Omental fat pad (tissue), 4 donors: ENCODE measurements at places on chromosomes 12 and 14. TPM values are rescaled to one million over a fixed set of nuclear protein-coding genes. Genes with fewer than 3 reads are reported as not detected.

GRCh38 chr12:117178745-117179144 lies 11.5 kb downstream of the FBXO21 start:
- DNase-seq = no peak

DNA sequence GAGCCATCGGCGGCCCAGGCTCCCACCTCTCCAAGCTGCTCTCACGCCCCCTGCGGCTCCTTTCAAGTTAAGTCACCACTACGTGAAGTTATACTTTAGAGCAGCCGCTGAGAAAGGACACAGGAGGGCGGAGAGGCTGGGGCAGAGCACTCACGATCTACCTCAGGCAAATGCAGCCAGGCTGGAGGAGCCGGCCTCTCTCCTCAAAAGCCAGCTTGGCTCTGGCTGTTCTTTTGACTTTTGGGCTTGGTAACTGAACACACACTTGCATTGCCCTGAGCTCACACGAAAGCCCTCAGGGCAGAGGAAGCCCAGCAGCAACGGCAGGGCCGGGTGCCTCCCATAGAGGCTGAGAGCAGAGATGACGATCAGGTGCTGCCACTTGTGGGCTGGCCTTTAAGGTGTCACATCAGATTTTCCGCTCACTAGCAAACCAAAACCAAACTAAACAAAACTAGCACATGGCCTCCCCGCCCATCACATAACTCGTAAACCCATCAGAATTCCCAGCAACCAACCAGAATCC lies 75.2 kb downstream of the PITPNM2 start:
- DNase-seq = no peak

DNA sequence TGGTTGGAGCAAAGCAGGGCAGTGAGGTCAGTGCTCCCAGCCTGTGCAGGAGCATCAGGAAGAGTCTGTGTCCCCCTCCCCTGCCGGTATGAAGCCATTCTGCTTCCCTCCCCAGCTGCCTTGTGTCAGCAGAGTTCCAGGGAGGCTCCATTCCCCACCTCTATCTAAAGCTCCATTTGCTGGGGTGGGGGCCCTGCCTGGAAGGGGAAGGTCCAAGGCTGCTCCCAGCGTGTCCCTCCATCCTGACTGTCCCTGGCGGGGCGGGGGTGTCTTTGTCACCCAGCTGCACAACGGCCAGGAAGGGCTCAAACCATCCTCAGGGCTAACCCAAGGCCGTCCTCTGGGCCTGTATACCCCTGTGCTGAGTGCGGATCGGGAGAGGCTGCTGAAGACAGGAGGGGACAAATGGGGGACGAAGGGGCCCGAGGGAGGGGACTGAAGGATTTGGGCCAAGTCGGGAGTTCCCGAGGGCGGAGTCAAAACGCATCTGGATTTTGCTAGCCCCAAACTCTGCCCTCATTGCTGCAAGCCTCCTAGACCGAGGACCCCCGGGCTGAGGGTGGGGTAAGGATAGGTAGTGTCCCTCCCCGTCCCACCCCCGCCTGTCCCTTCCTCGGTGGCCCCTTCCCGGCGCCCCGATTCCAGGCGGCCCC lies 748 bp upstream of the ACVRL1 start:
- DNase-seq = no peak

GRCh38 chr12:74489543-74489942 lies 48.1 kb upstream of the ATXN7L3B start:
- no peak for DNase-seq

- no peak for DNase-seq
These were observed 576.4 kb downstream of the SLC6A15 start for GRCh38 chr12:84336231-84336630.

DNA sequence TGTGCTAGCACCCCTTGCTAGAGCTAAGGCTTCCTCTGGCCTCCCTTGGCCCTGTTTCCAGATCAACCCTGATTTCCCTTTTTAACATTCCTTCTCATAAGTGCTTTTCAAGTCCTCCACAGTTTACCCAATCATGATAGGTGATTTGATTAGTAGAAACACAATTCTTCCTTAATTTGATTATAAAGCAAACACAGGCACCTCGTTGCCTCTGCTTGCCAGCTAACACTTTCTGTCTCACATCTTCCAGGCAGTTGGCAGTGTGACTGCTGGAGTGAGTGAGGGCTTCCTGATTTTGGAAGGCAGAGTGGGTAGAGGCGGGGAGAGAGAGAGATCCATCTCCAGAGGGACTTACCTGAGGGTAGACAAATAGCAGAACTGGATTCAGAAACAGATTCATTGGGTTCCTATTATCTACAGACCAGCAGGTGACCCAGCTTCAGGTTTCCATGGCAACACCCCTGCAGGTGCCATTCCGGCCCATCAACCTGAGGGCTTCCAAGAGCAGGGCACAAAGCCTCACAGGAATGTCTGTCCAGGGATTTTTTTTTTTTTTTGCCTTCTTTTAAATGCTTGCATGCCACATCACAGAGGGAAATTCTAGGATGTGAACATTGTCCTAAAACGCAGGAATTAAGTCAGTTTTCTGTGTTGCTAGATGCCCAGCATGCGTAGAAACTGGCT lies 77.7 kb downstream of the PLXNC1 start:
- DNase-seq = no peak

GRCh38 chr12:45291518-45291917 lies 75.6 kb downstream of the ANO6 start:
- no peak for DNase-seq

DNA sequence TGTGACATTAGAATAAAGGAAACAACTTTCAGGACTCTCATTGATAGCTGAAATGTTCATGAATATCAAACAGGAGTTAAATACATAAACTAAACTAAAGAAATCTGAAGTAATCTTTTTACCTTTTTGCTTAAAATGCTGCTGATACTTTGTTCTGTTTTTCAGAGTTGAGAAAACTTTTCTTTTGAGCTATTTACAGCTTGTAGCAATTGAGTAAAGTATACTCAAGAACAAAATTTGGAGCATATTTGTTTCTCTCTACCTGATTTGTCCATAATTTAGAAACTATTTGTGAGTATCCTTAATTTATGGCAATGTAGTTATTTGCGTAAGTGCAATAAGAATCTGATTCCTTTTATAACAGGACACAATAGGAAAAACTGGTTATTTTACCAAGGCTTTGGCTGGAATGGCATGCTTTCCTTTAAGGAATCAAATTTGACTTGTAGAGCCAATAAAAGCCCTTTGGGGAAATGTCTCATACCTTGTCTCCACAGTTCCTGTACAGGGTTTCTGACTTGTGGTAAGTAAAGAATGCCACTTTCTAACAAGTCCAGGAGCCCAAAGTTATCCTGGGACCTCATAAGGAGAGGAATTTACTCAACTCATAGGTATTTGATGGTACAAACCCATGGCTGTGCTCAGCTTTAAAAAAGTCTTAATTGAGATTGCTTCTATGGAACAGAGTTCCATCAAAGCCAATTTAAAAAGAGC lies 195.7 kb downstream of the TMEM117 start:
- no peak for DNase-seq

DNA sequence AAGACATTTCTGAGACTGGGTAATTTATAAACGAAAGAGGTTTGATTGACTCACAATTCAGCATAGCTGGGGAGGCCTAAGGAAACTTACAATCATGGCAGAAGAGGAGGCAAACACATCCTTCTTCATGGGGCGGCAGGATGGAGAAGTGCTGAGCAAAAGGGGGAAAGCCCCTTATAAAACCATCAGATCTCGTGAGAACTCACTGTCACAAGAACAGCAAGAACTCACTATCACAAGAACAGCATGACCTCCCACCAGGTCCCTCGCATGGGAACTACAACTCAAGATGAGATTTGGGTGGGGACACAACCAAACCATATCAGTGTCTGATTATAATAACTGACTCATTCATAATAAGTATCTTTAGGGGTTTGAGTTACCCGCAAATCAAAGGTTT lies 6.4 kb downstream of the SLC39A9 start:
- no peak for DNase-seq

DNA sequence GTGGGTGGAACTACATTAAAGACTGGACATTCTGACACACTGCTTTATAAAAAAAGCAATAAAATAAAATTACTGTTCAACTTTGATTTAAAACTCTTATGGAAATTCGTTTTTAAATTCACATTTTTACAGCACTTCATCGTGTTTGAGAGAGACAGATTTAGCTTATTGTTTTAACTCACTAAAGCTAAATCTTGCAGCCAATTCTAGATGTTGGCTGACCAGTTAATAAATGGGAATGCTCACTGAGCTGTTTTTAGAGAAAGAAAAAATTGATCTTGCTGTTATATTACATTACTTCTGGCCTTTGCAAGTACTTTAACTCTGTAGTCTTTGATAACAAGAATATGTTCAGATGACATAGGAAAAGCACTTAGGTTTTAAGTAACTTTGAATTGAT lies 157.1 kb downstream of the PLCZ1 start:
- no peak for DNase-seq

GRCh38 chr14:68965261-68965761 lies 13.8 kb downstream of the ACTN1 start:
- DNase-seq = no peak

- no peak for DNase-seq
These were observed 174.5 kb upstream of the RBM19 start for GRCh38 chr12:114140576-114140975.

DNA sequence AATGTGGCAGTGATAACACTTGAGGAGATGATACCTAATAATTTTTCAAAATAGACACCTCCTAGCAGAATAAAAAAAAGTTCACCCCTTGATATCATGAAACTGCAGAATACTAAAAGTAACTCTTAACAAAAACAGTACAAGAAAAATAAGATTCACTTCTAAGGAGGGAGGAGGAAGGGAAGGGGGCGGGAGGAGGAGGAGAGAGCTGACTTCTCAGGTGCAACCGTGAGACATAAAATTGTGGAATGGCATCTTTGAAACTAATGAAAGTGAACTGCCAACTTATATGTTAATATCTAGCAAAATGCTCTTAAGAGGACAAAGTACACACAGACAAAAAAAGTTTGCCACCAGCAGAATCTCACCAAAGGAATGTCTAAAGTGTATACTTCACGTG lies 115.8 kb downstream of the SCFD1 start:
- no peak for DNase-seq

DNA sequence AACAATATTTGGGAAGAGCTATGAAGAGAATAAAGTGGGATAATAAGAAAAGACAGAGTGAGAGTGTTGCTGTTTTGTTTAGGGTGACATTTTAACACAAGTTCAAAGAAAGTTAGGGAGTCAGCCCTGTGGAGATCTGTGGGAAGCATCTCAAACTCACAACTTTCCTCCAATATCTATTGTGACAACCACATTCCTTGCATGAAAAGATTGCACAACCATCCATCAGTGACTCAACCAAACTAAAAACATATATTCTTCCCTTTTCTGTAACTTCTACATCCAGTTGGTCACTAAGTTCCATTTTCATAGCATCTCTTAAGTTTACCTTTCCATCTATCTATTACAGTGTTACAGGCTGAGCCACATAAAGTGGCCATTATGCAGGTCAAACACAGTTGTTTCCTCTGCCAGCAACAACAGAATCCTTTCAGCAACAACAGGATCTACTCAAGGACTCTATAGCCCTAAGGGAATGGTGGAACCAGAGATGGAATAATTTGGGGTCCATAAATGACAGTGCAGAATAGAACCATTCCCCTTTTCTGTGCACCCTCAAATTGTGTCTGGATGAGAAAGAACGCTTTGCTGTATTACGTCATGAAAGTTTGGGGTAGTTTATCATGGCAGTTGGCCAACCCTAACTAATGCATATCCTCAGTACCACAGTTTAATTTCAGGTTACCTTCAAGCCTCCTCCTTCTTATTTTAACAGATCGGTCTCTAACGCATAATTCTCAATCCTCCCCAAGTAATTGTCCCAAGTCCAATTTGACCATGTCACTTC lies 118.8 kb downstream of the ST8SIA1 start:
- no peak for DNase-seq

DNA sequence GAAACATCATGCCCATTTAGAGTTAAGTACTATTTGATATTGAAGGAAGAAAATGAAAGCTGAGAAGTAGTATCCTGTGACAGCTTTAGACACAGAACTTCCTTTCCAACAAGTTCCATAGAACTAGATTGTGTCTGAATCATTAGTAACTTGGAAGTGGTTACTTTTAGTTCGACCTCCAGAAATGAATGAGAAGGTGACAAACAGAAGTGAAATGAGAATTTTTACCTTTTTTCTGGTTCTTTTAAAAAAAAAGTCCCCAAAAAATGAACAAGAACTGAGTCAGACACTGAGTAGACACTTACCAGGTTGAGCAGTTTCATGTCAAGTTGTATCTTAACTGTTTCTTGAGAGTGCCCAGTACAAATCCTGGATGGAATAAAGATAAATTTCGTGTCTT lies 3.0 kb downstream of the ATP6V0A2 start:
- DNase-seq = no peak

DNA sequence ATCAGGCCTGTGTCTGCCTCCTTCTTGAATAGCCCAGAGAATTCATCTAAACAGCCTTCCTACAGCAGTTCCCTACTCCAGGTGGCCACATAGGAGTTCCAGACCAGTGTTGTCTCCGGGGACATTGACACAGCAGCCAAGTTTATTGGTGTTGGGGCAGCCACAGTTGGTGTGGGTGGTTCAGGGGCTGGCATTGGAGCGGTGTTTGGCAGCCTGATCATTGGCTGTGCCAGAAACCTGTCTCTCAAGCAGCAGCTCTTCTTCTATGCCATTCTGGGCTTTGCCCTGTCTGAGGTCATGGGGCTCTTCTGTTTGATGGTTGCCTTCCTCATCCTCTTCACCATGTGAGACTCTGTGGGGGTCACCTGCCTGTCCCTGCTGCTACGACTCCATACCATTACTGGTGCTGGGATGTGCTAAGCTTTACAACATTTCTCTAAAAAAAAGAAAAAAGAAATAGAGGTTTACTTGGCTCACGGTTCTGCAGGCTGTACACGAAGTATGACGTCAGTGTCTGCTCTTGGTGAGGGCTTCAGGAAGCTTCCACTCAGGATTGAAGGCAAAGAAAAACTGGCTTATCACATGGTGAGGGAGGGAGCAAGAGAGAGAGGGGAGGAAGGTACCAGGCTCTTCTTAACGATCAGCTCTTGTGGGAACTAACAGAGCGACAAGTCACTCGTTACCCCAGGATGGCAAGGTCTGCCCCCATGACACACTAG lies 57.5 kb downstream of the CHST11 start:
- DNase-seq = no peak

- DNase-seq = no peak
These were observed 124.9 kb downstream of the ATP23 start for GRCh38 chr12:58066296-58066695.

The ZNF705A gene
- not detected for total RNA-seq

The TEDC1 gene
- total RNA-seq = 2.8 TPM

The AKAP6 gene
- total RNA-seq = 3.8 TPM

The ST8SIA1 gene
- 7.1 TPM for total RNA-seq

The RDH5 gene
- 108 TPM for total RNA-seq

The AMDHD1 gene
- total RNA-seq = 0.69 TPM

The LYZ gene
- total RNA-seq = 65.2 TPM

The HOMEZ gene
- total RNA-seq = 12.0 TPM

The VWF gene
- 415 TPM for total RNA-seq
